ENCODE measurements at places on chromosomes 6 and 20.

DNA sequence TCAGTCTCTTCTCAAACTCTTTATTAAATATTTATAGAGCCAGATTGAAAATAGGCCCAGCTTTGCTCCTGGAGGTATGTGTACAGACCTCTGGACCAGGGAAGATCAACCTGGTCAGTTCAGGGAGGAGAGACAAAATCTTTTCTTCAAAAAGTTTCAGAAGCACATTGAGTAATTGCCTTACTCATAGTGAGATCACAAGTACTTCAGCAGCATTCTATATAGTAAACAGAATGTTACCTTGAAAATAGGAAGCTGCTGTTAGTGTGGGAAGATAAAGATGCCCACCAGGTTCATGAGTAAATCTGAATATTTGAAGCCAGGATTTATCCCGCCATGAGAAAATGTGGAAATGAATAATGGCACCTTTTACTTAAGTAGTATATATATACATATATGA is 665.9 kb upstream of the CITED2 start:
- no peak for DNase-seq

GRCh38 chr6:113632220-113632864 is 224.8 kb upstream of the MARCKS start:
- DNase-seq: peak; percentile 65

GRCh38 chr6:73177221-73177944 is 47.9 kb downstream of the KHDC1L start:
- no peak for DNase-seq

GRCh38 chr20:3763671-3764601 is 3.6 kb downstream of the ADISSP start:
- no peak for DNase-seq

- no peak for DNase-seq
Observed at GRCh38 chr6:12331951-12332749, 42.0 kb downstream of the EDN1 start.

GRCh38 chr6:19665613-19665909 is 171.6 kb upstream of the ID4 start:
- no peak for DNase-seq

- peak; percentile 27 for DNase-seq
Observed at GRCh38 chr6:28643017-28643740, 117.5 kb downstream of the GPX5 start.

DNA sequence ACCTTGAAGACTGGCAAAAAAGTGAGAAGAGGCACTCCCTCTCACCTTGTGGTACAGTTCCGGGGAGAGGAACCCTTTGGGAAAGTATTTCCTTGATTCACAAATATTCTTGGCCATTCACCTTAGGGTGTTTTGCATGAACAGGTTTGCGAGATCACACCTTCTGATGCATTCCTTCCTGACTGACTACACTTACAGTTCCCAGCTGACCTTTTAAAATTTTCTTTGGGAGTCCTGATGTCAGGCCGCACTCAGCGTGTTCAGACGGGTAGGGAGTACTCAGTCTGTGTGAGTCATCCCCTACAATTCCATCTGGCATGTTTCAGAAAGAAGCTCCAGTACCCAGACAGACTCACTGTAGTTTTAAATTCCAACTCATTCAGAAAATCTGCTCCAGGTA is 1.7 kb downstream of the ADGRF4 start:
- DNase-seq: no peak

DNA sequence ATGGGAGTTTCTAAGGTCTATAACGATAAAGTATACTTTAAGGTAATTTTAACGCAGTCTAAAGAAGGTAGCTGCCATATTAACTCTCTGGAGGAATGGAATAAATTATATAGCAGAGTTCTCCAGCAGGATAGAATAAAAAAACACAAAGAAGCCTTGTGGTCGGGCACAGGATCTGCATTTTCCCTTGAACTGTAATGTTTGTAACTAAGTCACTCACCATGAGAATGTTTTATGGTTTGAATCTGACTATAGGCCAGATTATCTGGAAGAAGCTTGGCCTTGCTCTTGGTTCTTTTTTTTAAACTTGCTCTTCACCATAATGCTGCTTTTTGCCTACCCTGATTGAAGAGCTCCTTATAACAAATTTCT is 238.8 kb upstream of the NOX3 start:
- DNase-seq: no peak

GRCh38 chr20:32190616-32191415 is 16.7 kb downstream of the PLAGL2 start:
- DNase-seq: no peak

DNA sequence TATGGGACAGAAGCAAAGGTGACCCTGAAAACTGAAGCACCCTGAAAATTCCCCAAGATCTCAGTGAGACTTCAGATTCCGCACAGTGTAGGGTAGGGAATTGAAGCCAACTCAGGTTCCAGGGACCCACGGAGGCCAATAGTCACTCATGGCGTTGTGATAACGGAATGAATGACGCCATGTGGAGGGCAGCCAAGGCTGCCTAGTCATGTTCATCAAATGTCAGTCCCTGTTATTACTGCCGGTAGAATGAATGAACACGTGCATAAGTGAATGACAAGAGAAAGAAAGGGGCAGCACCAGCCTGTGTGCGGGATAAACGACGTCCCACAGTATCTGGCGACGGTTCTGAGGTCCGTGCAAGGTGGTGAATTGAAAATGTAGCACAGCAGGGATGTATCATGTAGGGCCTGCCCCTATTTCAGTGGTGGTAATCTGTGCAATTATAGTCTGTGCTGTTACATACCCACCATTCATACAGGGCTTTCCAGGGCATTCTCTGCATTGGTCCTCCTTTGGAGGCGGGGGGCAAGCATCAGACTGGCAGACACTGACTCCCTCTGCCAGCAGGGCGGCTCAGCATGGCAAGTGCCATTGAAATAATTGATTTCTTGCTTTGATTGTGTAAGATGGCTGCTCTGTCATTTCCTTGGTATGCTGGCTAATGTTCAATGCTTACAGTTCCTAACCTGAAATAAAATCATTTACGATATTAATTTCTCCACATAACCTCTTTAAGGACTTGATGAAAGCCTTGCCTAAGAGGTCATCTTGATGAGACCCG is 386.9 kb downstream of the CDH4 start:
- DNase-seq: no peak

- no peak for DNase-seq
Observed at GRCh38 chr6:22727710-22728109, 158.3 kb downstream of the HDGFL1 start.

DNA sequence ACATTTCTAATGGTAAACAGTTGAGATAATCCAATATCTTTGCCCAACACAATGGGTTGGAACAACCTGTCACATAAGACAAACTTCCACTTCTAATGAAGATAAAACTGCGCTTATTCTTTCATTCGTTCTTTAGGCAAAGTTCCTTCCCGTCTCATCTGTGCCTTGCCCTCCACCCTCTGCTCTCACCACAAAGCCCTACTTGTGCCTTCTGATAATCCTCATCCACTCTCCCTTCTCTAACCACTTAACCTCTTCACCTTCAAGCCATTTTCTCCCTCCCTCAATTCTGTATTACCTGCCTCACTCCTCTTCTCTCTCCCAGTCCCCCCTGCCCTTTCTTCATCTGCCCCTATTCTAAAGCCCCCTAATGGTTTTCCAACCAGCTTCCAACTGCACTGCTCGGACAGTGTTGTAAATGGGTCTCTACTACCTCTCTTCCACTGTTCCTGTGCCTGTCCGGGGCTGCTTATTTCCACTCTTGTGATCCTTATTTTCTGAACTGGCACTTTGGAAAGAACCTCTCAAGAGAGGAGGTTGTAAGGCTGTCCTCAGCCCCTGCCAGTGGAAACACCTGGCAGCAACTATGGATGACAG is 62.9 kb upstream of the MYB start:
- no peak for DNase-seq

- DNase-seq: no peak
Observed at GRCh38 chr6:153044295-153044694, 41.8 kb upstream of the MTRF1L start.

GRCh38 chr6:45378334-45378926 is 696 bp upstream of the SUPT3H start:
- DNase-seq: no peak

DNA sequence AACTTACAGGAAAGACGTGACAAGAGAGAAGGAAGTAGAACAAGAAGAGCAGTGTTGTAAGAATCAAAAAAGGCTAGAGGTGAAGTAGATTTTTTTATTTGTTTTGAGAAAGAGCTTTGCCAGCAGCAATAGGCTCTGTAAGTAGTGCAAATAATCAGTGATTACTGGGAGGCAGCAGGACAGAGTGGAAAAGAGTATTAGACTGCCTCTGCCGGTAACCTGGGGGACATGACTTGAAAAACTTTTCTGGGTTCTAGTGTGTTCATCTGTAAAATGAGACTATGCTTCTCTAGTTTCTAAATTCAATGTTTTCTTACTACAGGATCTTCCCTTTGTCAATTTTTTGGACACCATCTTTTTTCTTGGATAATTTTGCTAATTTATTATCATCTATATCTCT is 5.8 kb upstream of the IRAK1BP1 start:
- DNase-seq: no peak

- DNase-seq: no peak
Observed at GRCh38 chr6:13297391-13297790, 30.9 kb downstream of the TBC1D7 start.

DNA sequence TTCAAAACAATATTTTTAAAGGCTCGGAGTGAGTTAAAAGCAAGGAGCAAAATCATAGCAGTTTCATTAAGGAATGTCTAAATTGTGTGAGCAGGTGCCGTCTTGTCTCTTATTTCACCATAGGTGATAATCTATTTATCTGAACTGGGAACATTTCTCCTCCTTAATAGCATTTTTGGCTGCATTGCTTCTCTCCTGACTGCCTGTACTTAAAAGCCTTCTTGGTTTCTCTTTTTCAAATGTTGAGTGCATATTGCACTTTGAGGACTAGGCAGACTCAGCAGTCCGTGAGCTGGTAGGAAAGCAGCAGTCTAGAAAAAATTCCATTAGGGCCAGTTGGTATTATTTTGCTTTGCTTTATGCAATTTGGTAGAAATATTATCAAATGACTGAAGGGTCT is 645.9 kb downstream of the GRIK2 start:
- no peak for DNase-seq

DNA sequence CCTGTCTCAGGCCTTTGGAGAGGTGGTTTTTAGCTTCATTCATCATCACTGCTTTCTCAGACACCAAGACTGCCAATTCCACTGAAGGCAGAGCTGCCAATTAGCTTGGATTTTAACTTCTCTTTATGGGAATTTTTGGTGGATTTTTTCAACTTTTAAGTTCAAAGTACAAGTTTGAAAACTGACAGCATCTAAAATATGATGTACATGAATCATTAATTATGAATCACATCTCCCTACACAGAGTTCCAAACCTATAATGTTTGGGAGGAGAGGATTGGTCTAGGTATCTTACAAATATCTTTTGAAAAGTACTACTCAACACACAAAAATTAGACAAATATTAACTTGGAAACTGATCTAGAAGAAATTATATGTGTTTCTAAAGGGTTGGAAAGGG is 25.5 kb downstream of the CNKSR3 start:
- no peak for DNase-seq

GRCh38 chr20:52787216-52787615 is 184.9 kb upstream of the TSHZ2 start:
- no peak for DNase-seq

GRCh38 chr20:40535816-40536215 is 153.2 kb downstream of the MAFB start:
- no peak for DNase-seq
